ENCODE measurements at places on chromosomes 3 and 15. TPM values are rescaled to one million over a fixed set of nuclear protein-coding genes. Genes with fewer than 3 reads are reported as not detected.

- no peak for DNase-seq
These were observed 5.4 kb upstream of the ACP3 start for GRCh38 chr3:132311841-132312240.

DNA sequence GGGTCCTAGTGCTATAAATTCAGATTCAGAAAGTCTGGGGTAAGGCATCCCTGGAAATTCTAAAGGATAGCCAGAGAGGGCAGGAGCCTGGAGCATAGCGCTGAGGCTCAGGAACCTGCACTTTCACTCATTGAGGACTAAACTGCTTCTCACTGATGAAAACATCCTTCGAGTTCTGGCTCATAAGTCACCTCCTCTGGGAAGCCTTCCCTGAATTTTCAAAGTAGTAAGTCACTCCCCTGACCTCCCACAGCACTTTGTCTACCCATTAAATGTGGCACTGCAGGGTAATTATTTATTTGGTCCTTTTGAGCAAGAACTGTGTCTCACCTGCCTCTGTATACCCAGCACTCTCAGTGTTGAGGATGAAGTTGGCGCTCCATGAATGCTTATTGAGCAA is 30.9 kb downstream of the HRH1 start:
- no peak for DNase-seq

DNA sequence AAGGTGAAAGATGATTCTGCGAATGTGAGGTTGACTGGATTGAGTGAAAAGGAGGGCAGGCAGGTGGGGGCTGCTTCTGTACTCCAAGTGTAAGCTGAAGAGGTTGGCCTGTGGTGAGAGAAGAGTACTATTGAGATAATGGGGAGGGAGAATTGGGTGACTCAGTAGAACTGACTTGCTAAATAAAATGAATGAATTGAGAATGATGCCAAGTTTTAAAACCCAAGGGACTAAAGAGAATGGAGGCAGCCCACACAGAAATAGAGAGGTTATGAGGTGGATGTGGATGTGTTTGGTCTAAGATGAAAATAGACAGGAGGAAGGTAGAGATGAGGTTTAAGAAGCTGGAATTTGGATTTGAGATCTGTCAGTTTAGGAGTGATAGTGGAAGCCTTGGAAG is 5.9 kb downstream of the MME start:
- no peak for DNase-seq

GRCh38 chr15:52778457-52778856 is 11.7 kb downstream of the ONECUT1 start:
- peak; percentile 46 for DNase-seq

Gene SUCNR1
- total RNA-seq: not detected

Gene FRMD4B
- 7.2 TPM for total RNA-seq

Data from H1 (cell line).